Activated T-helper 1 cell treated with Interleukin-2 at 50 U/mL for 16 hours (primary cell): ENCODE measurements at places on chromosomes 3 and 15.

GRCh38 chr15:85752491-85752961 lies 42.2 kb downstream of the KLHL25 start:
- DNase-seq, result no peak

DNA sequence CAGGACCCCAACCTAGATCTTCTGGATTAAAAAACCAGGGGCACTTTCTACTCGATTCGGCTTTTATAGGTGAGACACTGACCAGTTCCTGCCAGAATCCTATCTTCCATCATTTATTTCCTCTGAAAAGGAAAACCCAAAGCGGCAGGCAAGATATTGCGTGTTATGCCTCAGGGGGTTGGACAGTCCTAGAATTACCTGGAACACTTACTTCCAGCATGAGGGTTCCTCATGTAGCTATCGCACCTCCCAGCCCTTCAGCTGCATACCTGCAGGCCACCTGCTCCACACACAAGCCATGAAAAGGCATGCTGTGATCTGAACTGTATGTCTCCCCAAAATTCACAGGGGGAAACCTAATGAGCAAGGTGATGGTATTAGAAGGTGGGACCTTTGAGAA lies 58.3 kb upstream of the DLG1 start:
- no peak for DNase-seq

DNA sequence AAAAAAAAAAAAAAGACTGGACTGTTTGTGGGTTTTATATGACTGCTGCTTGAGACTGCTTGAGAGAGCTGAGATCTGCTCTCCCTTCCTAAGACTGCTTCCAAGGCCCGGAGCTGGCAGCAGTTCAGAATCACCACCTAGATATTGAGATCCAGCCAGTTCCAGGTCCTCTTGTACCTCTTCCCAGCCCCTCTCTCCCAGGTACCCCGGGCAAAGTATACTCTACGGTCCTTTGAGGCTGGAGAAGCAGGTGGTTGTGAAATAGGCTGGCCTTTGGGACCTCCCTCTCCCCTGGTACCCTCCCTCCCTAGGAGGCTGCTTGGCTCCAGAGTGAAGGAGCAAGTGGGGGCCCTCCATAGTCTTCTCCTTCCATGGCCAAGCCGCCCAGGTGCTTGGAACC lies 12.6 kb upstream of the BAHD1 start:
- DNase-seq, result no peak

DNA sequence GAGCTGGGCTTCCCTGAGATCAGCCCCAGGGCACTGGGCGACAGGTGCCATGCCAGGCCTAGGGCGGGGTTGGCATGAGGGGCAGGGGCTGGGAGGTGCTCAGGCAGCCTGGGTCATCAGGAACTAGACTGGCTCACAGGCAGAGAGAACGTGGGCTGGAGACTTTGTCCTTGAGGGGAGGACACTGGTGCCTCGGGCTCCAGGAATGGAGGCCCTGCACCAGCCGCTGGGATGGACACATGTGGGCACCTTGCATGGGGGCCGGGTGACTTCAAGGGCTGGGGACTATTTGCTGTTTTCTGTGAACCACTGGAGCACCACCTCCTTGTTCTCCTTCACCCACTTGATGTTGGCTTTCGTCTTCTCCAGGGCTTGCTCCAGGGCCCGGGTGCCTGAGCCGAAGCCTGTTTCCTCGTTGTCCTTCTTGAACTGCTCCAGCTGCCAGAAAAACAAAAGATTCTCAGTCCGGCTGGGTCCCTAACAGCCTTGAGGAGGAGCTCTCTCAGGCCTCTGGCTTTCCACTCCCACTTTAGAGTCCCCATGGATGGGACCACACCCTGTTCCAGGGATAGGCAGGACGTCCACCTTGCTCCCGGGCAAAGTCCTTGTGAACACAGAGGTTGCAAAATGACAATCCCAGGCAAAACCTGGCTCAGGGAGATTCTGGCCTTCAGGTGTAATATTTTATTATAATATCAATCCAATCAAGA lies 9.1 kb downstream of the MESP2 start:
- DNase-seq, result no peak

DNA sequence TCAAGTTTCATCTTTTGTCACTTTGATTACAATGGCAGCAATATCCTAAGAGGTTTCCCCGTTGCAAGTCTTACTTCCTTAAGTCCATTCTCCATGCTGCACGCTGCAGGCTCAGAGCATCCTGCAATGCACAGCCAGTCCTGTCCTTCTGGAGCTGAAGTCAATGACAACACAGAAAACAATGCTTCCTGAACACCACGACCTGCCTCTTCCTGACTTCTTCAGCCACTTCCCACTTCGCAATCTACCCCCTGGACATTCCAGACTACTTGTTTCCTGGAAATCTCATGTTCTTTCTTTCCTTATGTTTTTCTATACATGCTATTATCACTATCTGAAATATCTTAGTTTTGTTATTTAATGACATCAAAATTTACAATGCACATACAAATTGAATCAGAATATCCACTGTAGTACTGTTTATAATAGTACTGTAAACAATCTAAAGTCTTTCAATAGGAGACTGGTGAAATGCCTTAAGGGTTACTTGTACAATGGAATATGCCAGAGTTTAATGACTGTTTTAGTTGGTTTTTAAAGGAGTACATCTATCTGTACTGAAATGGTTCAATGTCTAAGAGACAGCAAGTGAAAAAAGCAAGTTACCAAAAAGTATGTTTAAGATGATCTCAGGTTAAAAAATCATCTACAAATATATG lies 113.7 kb upstream of the PRTG start:
- DNase-seq, result no peak

GRCh38 chr15:86830304-86830703 lies 750.6 kb downstream of the AGBL1 start:
- no peak for DNase-seq

DNA sequence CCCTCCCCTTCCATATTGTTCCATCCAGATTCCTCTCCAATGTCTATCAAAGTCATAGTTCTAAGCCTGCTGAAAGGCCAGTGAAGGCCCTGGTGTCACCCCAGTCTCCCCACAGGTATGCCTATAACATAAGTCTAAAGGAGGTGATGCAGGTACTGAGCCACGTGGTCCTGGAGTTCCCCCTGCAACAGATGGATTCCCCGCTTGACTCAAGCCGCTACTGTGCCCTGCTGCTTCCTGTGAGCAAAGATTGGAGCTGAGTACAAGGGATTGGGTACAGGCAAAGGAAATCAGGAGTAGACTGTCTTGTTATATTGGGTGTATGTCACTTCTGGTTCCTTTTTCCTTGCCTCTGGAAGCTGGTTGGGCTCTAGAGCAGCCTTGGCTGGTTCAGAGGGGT lies 8.2 kb downstream of the EIF2B5 start:
- no peak for DNase-seq

- DNase-seq, result no peak
These were observed 3.9 kb downstream of the GATA2 start for GRCh38 chr3:128488991-128489673.

DNA sequence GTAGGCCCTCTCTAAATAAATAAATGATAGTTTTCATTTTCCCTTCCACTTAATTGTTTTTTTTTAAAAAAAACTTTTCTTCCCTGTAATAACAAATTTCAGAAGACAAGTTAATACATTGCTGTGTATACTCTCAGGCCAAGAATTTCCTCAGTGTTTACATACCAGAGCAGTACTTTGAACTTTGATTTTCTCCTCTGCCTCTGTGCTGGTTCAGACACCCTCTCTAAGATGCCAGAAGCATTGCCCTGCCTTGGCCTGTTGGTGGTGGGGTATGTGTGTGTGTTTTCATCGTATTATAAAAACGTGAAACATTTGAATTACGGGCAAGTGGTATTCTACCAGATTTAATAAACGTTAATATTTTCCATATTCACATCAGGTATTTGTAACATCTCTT lies 70.1 kb downstream of the SMAD3 start:
- no peak for DNase-seq

DNA sequence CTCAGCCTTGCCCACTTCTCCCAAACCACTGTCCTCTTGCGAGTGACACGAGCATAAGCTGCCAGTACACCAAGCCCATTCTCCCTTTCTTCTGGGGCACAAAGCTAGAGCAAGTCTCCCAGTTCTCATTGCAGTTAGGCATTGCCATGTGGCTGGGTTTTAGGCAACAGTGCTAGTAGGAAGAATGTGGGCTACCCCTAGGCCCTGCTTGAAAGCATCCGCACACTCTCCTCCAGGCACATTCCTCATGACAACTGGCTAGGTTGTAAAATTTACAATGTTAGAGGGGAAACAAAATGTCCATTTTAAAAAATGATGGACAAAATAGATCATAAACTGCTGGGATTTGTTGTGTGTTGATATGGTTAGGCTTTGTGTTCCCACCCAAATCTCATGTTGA lies 19.7 kb downstream of the ITGB5 start:
- DNase-seq, result no peak

DNA sequence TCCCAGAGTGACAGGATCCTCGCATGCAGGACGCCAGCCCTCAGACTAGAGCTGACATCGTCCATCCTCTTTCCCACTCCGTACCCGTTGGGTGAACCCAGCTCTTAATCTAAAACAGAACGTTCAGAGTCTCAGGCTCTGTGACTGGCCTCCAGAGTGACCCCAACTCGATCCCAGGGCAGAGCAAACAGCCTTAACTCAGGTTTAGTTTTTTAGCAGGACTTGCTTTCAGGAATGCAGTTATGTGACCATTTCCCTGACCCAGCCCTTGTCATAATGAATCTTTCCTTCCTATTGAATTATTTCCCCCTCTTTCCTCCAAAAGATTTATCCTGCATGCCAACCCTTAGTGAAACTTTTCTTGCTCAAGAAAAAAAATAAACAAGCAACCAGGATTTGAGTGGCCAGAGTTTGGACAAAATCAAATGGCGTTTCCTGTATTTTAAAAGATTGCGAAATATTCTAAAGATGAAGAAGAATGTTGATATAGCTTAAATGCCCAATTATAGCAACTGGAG lies 47.8 kb upstream of the RARB start:
- DNase-seq, result no peak

- DNase-seq, result peak; percentile 1
These were observed 527 bp downstream of the CSNK1G1 start for GRCh38 chr15:64355348-64355943.

GRCh38 chr3:127096256-127097071 lies 96.5 kb upstream of the PRR23E start:
- DNase-seq, result no peak

DNA sequence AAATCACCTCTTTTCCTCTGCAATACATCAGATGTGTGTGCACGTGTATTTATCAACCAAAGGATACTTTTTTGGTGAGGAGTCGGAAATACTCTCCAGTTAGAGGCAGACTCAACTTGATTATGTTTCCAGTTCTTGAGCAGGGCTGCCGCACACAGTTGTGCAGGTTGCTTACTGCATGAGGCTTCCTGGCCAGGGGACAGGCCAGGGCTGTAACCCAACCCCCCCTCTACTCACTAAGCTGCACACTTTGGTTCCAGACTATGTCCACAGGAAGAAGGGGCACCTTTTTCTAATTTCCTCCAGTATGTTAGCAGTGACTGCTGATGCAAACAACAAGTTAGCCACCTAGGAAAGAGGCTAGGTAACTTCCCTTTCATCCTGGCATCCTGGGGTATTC lies 476.9 kb upstream of the TBL1XR1 start:
- DNase-seq, result no peak

GRCh38 chr3:120162400-120162799 lies 68.2 kb upstream of the GSK3B start:
- no peak for DNase-seq

GRCh38 chr3:72836923-72837322 lies 11.3 kb downstream of the SHQ1 start:
- no peak for DNase-seq

DNA sequence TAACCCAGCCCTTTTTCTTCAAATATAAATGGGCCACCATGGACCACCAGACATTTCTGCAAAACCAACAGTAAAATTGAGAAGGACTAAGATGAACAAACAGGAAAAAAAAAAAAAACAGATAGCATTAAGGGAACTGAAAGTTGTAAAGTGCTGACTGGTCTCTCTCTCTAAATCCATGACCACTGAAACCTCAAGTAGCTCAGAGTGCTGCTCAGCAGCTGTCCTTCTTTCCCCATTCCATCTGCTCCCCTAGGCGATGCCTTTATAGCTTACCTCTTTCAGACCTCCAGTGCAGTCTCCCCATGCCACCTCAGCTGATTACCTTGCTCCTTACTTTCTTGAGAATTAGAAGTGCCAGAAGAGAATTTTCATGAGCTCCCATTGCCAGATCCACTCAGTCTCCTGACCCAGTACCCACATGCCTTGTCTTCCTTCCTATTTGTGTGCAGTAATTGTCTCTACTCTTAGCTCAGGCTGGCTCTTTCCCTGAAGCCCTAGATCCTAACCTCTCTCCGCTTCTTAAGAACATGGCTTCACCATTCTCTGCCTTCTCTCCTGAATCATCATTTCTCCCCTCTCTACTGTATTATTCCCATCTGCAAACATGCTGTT lies 23.9 kb upstream of the XIRP1 start:
- no peak for DNase-seq

DNA sequence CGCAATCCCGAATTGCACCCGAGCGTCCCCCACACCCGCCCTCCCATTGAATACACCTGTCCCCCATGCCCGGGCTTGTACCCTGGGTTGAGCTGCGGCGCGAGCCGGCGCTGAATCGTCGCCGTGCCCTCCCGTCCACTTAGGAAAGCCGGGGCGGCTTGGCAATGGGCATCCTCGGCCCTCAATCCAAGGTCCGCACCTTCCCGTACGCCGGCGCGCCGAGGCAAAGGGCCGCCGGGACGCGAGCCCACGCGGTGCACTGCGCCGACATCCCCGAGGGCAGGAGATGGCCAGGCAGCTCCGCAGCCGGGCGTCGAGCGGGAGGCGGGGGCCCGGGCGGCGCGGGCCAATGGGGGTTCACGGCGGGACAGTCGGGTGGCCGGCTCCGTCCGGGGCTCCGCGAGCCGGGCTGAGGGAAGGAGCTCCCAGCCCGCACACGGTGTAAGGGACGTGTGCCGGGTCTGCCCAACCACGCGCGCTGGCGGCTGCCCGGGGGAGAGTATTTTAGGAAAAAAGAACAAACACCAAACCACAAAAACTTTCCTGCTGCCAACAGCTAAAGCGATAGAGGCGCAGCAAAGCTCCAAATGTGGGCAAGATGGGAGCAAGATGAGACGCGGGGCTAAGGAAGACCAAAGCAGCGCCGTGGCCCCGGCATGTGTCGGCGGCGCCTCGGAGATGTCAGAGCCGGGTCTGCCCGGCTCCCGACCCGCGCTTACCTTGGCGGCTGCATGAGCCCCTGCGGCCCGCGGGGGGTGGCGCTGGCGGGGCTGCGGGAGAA lies 621 bp downstream of the RGMA start:
- no peak for DNase-seq

- DNase-seq, result no peak
These were observed 63.3 kb downstream of the RPLP1 start for GRCh38 chr15:69515926-69516325.
